Osteocyte (in vitro differentiated cells): ENCODE measurements at places on chromosomes 6 and 20. TPM values are rescaled to one million over a fixed set of nuclear protein-coding genes. Genes with fewer than 3 reads are reported as not detected.

DNA sequence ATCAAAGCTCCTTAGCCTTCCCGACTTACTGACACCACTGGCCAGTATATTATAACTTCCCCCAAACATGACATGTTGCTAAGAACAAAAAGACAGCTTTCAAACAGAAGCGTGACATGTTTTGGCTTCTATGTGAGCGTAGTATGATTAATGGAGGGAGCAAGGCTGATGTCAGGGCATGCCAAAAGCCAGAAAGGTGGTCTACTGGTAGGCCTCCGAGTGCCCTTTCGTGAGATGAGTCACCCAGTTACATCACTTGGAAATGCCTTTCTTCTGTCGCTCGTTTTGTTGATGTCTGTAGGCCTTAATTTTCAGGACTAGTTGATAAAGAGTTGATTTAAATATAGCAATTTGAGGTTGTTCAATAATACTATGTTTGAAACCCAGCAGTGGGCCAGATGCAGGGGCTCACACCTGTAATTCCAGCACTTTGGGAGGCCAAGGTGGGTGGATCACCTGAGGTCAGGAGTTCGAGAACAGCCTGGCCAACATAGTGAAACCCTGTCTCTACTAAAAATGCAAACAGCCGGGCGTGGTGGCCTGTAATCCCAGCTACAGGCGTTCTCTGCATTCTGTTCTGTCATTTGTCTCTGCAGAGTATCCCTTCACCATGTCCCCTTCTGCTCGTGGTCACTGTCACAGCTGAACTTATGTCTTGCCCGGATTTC is 53.3 kb downstream of the CNKSR3 start:
- no peak for DNase-seq

GRCh38 chr20:6613280-6613861 is 154.1 kb upstream of the BMP2 start:
- DNase-seq = no peak

- DNase-seq = no peak
Measured at GRCh38 chr6:45586216-45587171, 208.8 kb upstream of the SUPT3H start.

FLRT3 gene
- total RNA-seq = 0.16 and 0.40 TPM in 2 replicates

- DNase-seq = no peak
Measured at GRCh38 chr6:1652842-1653241, 43.1 kb downstream of the FOXC1 start.

SCAF8 gene
- total RNA-seq = 46.1 and 46.6 TPM in 2 replicates

TGM3 gene
- not detected in 2 replicates for total RNA-seq

- no peak for DNase-seq
Measured at GRCh38 chr6:159109391-159109790, 59.8 kb upstream of the FNDC1 start.

- no peak for DNase-seq
Measured at GRCh38 chr6:80438772-80439171, 332.3 kb downstream of the BCKDHB start.

DNA sequence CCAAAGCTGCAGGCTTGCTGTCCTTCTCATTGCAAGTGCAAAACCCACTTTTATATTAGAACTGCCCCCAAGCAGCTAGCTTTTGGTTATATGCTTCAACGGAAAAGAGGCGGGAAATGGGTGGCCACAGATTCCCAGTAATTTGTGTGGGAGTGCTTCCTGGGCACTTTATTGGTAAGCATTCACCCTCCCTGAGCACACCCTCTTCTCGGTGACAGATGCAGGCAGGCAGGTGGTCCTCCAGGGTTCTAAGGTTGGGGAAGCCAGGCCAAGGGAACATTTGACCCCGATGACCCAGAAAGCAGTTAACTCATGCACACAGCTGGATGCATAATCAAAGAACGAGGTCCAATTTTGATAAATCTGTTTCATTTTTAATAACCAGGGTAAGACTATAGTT is 29.1 kb downstream of the PRDM1 start:
- DNase-seq = no peak

DNA sequence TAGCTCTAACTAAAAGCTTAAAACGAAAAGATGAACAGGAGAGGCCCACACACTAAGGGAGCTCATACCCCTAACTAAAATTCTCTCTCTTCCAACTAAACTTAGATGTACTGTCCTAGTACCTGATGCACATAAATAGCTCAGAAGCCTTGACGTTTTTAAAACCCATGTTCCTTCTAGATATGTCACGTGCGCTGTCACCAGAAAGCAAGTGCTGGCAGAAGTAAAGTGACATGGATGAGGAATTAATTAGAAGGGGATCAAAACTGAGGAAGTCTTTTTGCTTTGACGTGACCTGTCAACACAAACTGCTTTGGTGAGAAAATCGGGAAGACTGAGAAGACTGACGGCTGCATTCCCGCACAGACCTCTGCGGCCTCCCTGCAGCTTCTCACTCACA is 142.5 kb downstream of the ZMYND8 start:
- DNase-seq = no peak

DNA sequence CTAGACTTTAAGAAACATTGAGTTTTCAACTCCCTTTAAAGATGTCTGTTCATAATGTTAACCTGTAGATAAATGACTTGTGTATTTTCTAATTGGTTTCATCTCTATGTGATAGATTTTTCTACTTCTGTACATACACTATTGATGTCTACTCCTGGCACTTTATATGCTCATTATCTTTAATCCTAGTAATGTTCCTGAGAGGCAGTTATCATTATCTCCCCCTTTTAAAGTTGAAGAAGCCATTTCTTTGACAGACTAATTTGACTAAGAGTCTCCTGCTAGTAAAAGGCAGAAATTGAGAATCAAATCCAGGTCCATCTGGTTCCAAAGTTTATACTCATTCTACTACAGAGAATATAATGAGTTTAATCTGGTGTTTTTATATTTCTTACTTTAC is 137.2 kb upstream of the SAMD5 start:
- DNase-seq = no peak

- DNase-seq = no peak
Measured at GRCh38 chr20:34232494-34233087, 8.6 kb upstream of the ASIP start.

GRCh38 chr6:167268683-167269280 is 22.3 kb upstream of the UNC93A start:
- DNase-seq = no peak

GRCh38 chr6:151101816-151102694 is 137.7 kb upstream of the AKAP12 start:
- no peak for DNase-seq

DNA sequence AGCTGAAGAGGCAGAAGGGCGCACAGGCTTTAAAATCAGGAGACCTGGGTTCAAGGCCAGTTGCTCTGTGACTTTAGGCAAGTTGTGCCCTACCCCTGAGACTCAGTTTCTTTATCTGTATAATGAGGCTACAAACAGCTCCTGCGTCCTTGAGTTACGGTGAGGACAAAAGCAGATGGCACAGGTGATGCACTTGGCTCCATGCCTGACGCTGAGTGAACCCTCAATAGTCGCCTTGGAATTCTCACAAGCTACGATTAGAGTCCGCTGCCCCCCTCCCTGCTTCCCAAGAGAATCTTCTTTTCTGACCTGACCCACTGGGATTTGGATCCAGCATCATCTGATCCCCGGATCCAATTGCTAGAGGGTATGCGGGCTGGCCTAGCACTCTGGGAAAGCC is 6.4 kb downstream of the KCNG1 start:
- no peak for DNase-seq

- no peak for DNase-seq
Measured at GRCh38 chr6:90604546-90604945, 17.7 kb upstream of the MAP3K7 start.

GRCh38 chr6:127266178-127266891 is at the start of gene RNF146:
Gene RNF146, plus strand, starts transcription at chr6:127266864. Its CDS starts 13,475 bp downstream, at chr6:127280339.
- peak; percentile 93 for DNase-seq

GRCh38 chr20:41027872-41028358 is 707 bp upstream of the TOP1 start:
- DNase-seq = no peak

SMOC2 gene
- 11.5 and 11.6 TPM in 2 replicates for total RNA-seq

DNA sequence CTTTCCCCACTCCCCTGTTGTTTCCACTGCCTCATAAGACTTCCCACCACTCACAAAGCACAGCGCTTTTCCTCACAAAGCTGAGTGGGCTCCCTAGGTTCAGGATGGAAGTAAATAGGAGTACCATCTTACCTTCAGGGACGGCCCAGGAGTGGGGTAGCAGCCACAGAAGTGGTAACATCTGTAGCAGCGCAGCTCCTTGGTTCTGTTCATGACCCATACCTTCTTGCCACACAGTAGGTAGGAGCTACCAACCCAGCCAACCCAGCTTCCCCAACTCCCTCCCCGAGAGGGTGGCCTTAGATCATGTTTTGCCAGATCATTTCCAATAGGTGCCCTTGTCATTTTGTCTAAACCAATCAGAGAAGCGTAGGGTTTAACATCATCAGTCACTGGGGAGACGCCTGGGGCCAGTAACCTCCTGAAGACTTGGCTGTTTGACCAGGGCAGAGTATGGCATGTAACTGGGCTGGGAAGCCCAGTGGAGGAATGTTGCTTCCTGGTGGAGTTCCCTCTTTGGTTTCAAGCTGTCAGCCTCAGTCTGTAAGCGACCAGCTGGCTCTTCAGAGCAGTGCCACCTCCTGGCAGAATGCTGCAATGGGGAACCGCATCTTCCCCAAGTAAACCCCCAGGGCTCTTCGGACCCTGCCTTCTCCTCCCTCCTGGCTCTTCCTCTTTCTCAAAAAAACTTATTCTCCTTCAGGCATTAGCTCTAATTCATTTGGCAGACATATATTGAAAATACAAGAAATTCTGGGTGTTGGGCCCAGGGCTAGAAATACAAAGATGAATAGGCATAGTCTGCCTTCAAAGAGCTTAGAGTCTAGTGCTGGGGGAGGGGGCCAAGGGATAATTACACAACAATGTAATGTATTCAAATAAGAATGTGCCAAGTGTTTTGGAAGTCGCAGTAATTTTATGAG is at the start of gene HLA-DMA:
Gene HLA-DMA (minus strand): TSS at position 281 of the 923 bp plus-strand sequence. CDS start 61 bp downstream, at position 220.
- peak; percentile 93 for DNase-seq

C20orf144 gene
- 0.13 and 0.37 TPM in 2 replicates for total RNA-seq

DNA sequence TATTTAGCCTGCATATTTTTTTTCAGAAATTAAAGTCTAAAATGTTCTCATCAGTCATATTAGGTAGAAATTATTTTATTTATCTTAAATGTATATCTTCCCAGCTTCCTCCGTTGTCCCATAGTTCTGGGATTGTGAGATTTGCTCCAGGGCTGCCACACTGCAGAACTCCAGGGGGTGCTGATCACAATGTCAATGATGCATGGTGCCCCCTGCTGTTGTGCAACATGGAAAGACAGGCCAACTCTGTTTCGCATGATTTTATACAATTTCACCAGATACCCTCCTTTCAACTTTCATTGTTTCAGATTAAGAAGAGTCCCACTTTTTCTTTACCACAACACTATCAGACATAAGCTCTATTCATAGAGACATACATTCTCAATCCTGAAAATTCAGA is 35.9 kb downstream of the ID4 start:
- no peak for DNase-seq

FBXL4 gene
- 16.6 TPM in 2 replicates for total RNA-seq

GRCh38 chr6:36131511-36132245 is 1.4 kb downstream of the MAPK13 start:
- no peak for DNase-seq

DNA sequence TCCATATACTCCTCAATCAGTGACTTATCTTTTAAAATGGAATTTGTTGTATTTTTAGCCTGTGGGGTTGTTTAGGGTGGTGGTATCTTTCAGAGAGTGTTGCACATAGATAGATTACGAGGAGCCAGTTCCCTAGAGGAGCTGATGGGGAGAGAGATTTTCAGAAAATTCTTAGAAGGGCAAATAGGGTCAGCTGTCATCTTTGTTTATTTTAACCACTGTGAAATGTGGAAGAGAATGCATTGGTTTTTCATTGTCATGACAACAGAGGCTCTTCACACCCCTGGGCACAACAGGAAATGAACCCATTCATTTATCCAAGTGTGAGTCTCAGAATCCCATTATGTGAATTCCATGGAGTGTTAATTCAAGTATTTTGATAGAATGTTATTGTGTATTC is 188.4 kb downstream of the JARID2 start:
- DNase-seq = no peak

DNA sequence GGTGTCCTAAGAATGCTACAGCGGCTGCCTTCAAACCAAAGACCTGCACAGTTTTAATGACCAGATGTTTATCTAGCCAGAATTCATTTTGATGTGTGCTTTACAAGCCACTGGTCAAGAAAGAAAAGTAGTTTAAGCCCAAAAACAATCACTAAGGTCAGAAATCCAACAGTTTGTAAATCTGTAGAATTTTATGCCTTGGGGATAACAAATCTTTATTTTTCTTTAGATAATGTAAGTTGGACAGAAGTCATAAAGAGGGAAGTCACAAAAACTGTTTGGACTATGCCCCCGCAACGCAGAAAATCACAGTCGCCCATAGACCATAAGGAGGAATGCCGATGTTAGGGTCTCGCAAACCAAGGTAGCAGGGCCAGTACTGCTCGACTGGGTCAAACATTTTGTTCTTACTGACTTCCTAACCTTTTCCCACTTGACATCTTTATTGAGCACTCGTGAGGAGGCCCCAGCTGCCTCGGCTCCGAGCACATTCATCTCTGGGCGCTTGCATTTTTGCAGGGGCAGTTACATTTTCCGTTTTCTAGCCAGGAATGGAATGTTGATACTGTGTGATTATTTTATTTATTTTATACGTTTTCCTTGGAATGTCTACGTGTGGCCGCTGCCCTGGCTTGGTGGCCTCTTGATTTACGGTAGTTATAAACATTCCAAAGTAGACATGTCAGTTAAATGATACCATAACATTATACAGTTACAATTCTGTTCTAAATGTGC is 56.7 kb upstream of the APCDD1L start:
- no peak for DNase-seq

COL19A1 gene
- total RNA-seq = not detected in 2 replicates

GRCh38 chr20:50379049-50379990 is 130.9 kb upstream of the PTPN1 start:
- DNase-seq = no peak

DNA sequence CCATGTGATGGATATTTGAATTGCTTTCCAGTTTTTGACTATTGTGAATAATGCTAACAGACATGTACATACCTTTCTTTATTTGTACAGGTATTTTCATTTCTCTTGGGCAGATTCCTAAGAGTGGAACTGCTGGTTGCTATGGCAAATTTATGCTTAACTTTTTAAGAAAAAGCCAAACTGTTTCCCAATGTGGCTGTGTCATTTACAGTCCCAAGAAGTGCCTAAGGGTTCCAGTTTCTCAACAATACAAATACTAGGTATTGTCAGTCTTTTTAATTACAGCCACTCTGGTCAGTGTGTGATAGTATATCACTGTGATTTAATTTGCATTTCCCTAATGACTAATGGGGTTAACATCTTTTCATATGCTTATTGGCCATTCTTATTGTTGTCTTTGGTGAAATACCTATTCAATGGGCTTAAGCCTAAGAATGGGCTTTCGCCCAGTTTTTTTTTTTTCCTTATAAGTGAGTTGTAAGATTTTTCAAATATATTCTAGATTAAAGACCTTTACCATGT is 10.3 kb downstream of the REPS1 start:
- no peak for DNase-seq
